ENCODE measurements at places on chromosomes 5 and 9.
A peak's percentile ranks its signal among the peaks of the same experiment; 100 is the strongest.

DNA sequence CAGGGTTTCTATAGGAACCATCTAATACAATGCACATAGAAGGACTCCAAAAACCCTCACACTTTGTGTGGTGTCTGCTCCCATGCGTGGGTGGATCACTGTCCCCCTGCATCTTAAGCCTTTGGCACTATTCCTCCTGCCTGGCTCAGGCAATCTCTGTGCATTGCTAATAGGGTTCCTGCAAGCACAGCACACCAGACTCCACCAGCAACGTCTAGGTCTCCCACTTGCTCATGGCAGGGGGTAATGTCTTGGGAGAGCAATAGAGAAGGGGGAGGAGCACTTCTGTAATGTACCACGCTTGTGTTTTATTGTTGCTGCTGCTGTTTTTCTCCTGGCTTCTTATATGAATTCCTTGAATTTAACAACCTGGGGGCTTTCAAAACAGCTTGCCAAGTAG lies 182.6 kb upstream of the GLRA1 start:
- no peaks in the 10 kb centered on the region for H3K36me3 ChIP-seq
- H3K27me3 ChIP-seq: peaks cover 3% of the 10 kb centered on the region
- no peak for DNase-seq
- H3K4me1 ChIP-seq: no peaks in the 10 kb centered on the region
- H3K4me3 ChIP-seq: no peak overlapping the region

DNA sequence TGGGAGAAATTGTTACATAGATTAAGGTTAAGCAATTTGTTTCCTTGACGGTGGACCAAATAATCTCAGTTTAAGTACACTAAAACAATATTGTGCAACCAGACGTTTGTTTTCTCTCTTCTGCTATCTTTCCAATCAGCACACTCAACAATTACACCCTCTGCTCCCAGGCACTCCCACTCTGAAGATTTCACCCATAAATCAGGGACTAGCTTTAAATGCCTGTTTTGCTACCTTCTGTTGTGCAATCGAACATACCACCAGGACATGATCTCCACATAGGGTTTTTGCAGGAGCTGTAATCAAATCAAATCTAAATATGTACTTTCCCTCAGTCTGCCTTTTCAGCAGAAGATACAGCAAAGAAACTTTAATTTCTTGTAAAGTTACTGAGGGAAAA lies 405.8 kb upstream of the TLE4 start:
- H3K27me3 ChIP-seq: peaks cover 2% of the 10 kb centered on the region
- DNase-seq: no peak
- H3K36me3 ChIP-seq: no peaks in the 10 kb centered on the region
- no peak overlapping the region for H3K27ac ChIP-seq

GRCh38 chr5:119410448-119411159 lies 41.7 kb upstream of the HSD17B4 start:
- no peak for DNase-seq
- H3K27me3 ChIP-seq: peaks cover 2% of the 10 kb centered on the region
- no peak overlapping the region for H3K4me3 ChIP-seq
- H3K4me1 ChIP-seq: peaks cover 40% of the 10 kb centered on the region
- H3K27ac ChIP-seq: peak overlapping the region; percentile 37

- H3K4me3 ChIP-seq: no peak overlapping the region
- no peaks in the 10 kb centered on the region for H3K36me3 ChIP-seq
- DNase-seq: no peak
Measured at GRCh38 chr9:106974341-106974740, 111.4 kb downstream of the ZNF462 start.

- H3K27me3 ChIP-seq: no peaks in the 10 kb centered on the region
- H3K27ac ChIP-seq: no peak overlapping the region
- no peak overlapping the region for H3K4me3 ChIP-seq
- H3K36me3 ChIP-seq: no peaks in the 10 kb centered on the region
- no peak for DNase-seq
Measured at GRCh38 chr5:164048359-164048926, 543.0 kb downstream of the MAT2B start.

DNA sequence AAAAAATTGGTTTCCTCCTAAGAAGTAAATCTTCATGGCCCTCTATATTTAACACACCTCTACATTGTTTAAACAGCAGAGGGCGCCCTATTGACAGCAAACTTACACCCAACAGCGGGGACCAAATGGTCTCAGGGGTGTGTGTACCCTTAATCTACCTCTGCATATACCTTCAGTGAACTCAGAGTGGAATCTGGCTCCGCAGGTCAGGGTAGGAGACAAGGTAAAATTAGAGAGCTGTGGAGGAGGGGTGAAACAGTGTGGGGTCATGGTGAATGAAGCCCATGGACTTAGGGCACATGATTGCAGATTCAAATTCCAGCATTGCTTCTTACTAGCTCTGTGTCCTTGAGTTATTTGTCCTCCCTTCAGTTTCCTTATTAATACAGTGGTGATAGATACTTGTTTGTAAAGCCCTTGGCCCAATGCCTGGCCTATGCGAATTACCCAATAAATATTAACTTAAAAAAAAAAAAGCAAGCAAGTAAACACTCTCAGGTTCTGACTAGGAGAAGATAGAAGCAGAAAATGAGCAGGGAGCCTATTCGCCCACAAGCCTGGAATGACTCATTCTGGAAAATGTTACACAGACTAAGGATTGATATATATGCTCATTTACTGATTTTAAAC lies 122.9 kb downstream of the CAVIN4 start:
- no peak for DNase-seq
- H3K27me3 ChIP-seq: no peaks in the 10 kb centered on the region
- H3K36me3 ChIP-seq: no peaks in the 10 kb centered on the region

DNA sequence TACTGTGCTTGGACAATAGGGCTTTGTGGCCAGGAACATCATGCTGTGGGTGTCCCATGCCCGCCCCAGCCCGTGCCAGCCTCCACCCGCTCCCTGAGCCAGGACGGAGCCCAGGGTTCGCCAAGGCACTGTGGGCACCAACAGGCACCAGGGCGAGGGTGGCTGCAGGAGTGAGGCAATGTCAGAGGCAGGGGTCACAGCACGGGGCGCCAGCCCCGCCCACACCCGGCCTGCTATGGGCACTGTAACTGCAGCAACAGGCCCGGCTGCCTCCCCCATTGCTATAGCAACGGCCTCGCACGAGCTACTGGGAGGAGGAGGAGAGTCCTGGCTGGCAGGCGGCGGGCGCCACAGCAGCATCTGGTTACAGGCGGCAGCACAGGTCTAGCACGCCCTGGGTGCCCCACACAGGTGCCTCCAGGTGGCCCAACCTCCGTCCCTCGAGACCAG lies 2.5 kb downstream of the ABCA2 start:
- no peak for DNase-seq
- H3K27me3 ChIP-seq: no peaks in the 10 kb centered on the region
- H3K4me1 ChIP-seq: peaks cover 14% of the 10 kb centered on the region
- H3K4me3 ChIP-seq: no peak overlapping the region
- no peaks in the 10 kb centered on the region for H3K36me3 ChIP-seq

- DNase-seq: no peak
- no peak overlapping the region for H3K4me3 ChIP-seq
- no peaks in the 10 kb centered on the region for H3K27me3 ChIP-seq
- H3K4me1 ChIP-seq: no peaks in the 10 kb centered on the region
- H3K36me3 ChIP-seq: no peaks in the 10 kb centered on the region
Measured at GRCh38 chr9:27829621-27830020, 256.3 kb upstream of the C9orf72 start.

GRCh38 chr9:130332384-130332926 lies 66.9 kb downstream of the HMCN2 start:
- peaks cover 13% of the 10 kb centered on the region for H3K27me3 ChIP-seq
- DNase-seq: no peak
- H3K4me3 ChIP-seq: no peak overlapping the region
- H3K36me3 ChIP-seq: no peaks in the 10 kb centered on the region
- no peaks in the 10 kb centered on the region for H3K4me1 ChIP-seq

GRCh38 chr9:36625006-36625615 lies 52.4 kb downstream of the MELK start:
- H3K27me3 ChIP-seq: no peaks in the 10 kb centered on the region
- H3K27ac ChIP-seq: peak overlapping the region; percentile 49
- H3K4me1 ChIP-seq: no peaks in the 10 kb centered on the region
- H3K4me3 ChIP-seq: no peak overlapping the region
- peaks cover 5% of the 10 kb centered on the region for H3K36me3 ChIP-seq

Measured in activated T-helper 1 cell treated with anti-CD3 and anti-CD28 coated beads, Interleukin-12 subunit alpha, Interleukin-12 subunit beta, Interleukin-2, Interleukin-4 antibody, amounts not matched to agents 30 ng/mL and 10 ng/mL and 1 ng/mL, durations not matched to agents 14 hours and 24 hours and 36 hours (primary cell).